ENCODE measurements at places on chromosomes 3 and 15. TPM values are rescaled to one million over a fixed set of nuclear protein-coding genes. Genes with fewer than 3 reads are reported as not detected.

Gene GOLGA6D
- not detected for total RNA-seq

Gene TRIM59
- total RNA-seq = 0.15 TPM

Gene ALDH1L1
- 13.7 TPM for total RNA-seq

GRCh38 chr15:58293622-58294550 lies 137.9 kb upstream of the LIPC start:
- DNase-seq = no peak

GRCh38 chr3:19885468-19885867 lies 48.5 kb downstream of the EFHB start:
- DNase-seq = no peak

- DNase-seq = no peak
These were observed 16.7 kb upstream of the CPA3 start for GRCh38 chr3:148848410-148848809.

DNA sequence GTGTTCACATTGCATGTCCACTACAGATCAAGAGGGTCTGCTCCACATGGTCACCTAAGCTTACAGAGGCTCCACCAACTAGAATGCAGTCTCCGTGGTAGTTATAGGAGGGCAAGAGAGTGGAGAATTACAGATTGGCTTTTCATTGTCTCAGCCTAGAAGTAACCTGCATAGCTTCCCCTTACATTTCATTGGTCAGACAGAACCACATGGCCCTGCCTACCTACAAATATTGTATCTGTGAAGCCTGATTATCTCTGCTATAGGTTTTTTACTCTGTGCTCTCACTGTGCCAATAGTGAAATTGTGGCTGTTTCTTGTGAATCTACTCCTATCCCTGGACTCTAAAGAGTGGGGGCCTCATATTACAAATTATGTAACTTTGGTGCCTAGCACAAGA lies 2.5 kb upstream of the TLNRD1 start:
- no peak for DNase-seq

- DNase-seq = no peak
These were observed 193.6 kb downstream of the CLSTN2 start for GRCh38 chr3:140128631-140129030.

GRCh38 chr3:150725548-150725947 lies 21.8 kb upstream of the ERICH6 start:
- DNase-seq = no peak

GRCh38 chr15:56739964-56740640 lies 6.8 kb upstream of the ZNF280D start:
- no peak for DNase-seq
